PC-9 (cell line): ENCODE measurements at places on chromosomes 7 and 10.

- DNase-seq: no peak
These were observed 62.8 kb downstream of the CHST15 start for GRCh38 chr10:124030492-124031110.

- no peak for DNase-seq
These were observed 22.4 kb upstream of the DMTF1 start for GRCh38 chr7:87129848-87130247.

GRCh38 chr7:16619979-16620408, 25.6 kb downstream of the ANKMY2 start:
- DNase-seq: no peak

GRCh38 chr7:30200591-30200990, 65.8 kb downstream of the MTURN start:
- DNase-seq: no peak
